ENCODE measurements at places on chromosomes 3 and 15.

GRCh38 chr3:123122525-123123315, 55.9 kb downstream of the PDIA5 start:
- no peak for DNase-seq

DNA sequence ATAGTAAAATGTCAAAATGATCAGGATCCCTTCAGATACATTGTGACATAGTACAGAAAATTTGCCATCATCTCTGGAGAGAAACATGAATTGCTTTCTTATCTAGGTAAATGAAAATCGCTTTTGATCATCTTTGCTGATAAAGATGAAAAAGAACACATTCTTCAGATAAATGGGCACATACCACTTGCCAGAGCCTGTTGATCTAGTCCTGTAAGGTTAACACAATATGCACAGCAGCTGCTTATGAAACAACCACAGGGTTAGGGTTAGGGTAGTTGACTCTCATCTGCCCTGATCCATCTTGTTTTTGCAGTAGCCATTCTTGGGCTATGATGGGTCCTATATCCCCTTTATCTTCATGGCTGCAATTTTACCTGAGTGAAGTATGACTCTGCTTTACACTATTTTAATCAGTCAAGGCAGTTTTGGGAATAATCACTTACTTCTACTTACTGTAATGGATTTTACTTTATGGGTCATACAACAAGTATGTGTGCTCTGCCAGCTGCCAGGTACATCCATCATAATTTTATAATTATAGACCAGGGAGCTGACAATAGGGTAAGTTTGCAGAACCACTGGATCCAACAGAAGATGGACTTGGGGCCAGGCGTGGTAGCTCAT, 12.6 kb upstream of the SPINK8 start:
- DNase-seq = no peak

GRCh38 chr15:75727851-75728715, 15.4 kb upstream of the CSPG4 start:
- no peak for DNase-seq

DNA sequence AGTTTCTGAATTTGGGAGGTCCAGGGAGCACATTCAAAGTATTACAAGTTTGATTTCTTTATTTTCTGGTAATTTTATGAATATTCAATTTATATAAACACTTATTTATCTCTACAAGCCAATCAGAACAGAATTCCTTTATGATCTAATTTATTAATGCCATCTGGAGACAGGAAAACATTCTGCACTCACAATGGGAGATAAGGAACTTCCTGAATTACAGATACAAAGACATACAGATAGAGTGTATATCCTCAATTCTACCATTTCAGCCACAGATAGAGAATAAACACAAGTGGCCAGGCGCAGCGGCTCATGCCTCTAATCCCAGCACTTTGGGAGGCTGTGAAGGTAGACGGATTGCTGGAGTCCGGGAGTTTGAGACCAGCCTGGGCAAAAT, 86.0 kb downstream of the IQCH start:
- DNase-seq = no peak

- DNase-seq = no peak
These were observed 33.9 kb upstream of the MEIS2 start for GRCh38 chr15:37134244-37134643.

GRCh38 chr3:42063888-42064287, 27.3 kb upstream of the TRAK1 start:
- no peak for DNase-seq

DNA sequence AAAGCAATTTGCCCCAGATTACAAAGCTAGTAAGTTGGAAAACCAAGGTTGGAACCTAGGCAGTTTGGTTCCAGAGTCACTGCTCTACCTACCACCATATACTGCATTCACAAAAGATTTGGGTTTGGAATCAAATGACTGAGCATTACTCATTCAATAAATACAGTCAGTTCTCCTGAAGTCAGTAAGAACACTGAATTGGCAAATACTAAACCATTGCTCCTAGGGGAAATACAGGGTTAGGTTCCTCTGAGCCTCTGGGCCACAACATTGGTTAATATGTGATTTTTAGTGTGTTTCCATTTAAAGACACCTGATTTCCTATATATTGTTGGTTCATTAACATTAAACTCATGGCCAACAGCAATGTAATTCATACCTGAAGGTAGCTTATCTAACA, 2.1 kb upstream of the EIF5A2 start:
- no peak for DNase-seq

DNA sequence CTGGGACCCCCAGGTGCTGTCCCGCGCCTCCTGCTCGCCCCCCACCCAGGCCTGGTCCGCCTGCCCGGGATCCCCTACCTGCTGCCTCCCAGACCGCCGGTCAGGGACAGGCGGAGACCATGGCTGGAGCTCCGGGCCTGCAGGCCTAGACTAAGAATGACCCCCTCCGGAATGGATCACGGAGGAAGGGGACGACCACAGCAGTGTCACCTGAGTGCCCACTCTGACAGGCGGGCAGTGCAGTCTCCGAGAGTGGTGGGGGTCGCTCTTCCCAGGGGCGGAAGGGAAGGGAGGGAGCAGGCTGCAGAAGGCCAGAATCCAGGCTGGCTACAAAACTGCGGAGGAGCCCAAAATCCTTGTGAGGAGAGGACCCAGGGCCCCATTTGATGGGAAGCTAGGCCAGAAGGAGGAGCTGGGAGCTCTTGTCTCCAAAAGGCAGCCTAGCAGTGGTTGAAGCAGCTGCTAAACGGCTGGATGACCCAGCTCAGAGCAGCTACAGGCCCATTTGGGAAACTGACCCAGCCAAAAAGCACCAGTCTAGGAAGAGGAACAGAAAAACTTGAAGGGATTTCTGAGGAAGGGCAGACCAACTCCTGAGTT, 908 bp upstream of the RAB43 start:
- DNase-seq = no peak

DNA sequence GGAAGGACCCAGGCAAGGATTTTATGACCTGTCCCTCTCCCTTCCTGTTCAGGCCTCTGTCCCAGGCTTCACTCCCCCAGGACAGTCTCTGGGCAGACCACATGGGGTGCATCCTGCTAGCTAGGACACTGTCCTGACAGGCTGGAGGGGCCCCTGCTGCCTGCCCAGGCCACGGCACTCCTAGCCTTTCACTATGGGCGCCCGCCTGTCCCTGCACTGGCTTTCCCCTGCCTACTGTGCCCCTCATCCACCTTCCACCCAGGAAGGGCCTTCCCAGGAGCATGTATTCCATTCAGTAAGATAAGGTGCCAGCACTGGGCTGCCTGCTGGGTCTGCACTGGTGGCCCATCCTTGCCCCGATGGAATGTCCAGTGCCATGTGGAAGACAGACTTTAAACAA, 145.3 kb downstream of the DNAJB8 start:
- DNase-seq = no peak

DNA sequence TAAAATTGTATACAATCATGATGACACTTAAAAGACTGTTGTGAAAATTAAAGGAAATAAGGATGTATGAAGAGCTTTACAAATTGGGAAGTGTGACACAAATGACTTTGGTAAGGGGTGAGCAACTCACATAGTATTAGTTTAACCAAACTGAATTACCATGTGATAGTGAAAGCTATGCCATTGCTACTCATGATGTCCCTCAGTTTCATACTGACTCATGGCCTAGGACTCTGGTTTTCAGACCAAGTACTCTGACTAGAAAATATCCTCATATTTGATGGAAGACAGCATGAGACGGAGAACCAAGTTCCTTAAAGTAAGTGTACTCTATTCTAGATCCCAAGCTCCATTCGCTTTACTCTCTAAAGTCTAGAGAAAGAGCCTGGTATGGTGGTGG, 203.2 kb upstream of the ICE2 start:
- DNase-seq = no peak

- no peak for DNase-seq
These were observed 1.7 kb downstream of the RASSF1 start for GRCh38 chr3:50338965-50339364.

GRCh38 chr3:5188419-5189221, 1.1 kb downstream of the EDEM1 start:
- no peak for DNase-seq

DNA sequence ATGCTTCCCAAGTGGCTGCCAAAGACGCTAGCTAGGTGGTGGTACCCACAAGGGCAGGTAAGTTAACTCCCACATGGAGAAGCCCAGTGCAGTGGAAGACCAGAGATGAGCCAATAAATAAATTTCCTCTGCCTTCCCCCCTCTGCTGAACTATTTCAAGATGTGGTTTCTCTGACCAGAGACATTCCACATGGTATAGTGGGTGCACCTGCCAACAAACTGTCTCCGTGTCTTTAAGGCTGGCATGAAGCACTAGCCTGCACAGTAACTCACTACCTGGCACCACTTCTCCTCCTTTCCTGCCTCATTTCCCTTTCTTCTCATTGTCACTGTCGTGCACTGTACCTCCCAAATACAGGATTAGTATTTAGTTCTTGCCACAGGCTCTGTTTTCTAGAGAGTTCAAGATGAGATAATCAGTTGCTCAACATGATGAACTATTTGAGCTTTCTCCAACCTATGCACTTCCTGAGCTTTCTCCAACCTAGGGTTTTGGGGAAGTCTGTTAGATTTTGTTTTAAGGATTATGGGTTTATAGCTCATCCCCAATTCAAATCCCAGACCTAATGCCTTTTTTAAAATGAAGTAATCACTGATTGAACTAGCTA, 8.4 kb upstream of the CRTAP start:
- DNase-seq = no peak

- DNase-seq = no peak
These were observed 180.8 kb downstream of the PYDC2 start for GRCh38 chr3:191641789-191642188.

GRCh38 chr3:171371354-171371753, 88.9 kb downstream of the TNIK start:
- no peak for DNase-seq

DNA sequence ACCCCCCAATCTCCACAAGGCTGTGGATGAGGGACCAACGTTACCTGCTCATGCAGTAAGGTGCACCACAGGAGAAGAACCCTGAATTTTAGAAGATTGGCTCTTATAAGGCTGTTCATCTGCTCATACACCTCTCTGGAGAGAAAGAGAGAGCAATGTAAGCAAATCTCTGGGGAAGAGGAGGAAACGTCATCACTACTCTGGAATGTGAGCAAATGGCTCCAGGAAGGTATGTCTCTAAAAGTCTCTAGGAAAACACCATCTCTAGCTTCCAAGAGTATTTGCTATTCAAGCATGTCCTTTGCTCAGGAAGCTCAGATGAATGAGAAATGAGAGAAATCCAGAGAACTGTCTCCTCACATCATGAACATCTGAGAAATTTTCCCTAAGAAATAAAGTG, 235.4 kb downstream of the TBL1XR1 start:
- DNase-seq = no peak

DNA sequence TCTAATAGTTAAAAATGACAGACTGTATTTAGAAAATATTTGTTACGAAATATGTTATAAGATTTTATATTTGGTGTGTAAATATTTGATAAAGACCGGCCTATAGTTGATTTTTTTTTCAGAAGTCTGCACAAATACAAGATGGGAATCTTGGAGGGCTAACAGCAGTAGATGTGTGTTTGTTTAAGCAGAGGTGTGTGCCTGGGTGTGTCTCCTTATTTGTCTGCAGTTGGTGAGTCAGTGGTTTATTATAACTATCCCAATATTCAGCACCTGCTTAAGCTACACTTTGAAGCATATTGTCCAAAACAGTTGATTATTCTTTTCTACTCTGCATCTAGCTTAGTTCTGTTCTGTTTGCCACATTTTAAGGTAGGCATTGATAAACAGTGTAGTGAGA, 12.4 kb downstream of the GLCE start:
- no peak for DNase-seq

- DNase-seq = no peak
These were observed 107.0 kb upstream of the UBE2E1 start for GRCh38 chr3:23698652-23699313.

GRCh38 chr3:76352511-76353284, 567.3 kb upstream of the ZNF717 start:
- no peak for DNase-seq

GRCh38 chr15:79003301-79003700, 58.5 kb upstream of the CTSH start:
- DNase-seq = no peak
